Stimulated activated CD8-positive, alpha-beta memory T cell treated with anti-CD3 and anti-CD28 coated beads, Interleukin-2, amount 100 ng/mL, for 1 hour (primary cell): ENCODE measurements at places on chromosomes 12 and 14.

DNA sequence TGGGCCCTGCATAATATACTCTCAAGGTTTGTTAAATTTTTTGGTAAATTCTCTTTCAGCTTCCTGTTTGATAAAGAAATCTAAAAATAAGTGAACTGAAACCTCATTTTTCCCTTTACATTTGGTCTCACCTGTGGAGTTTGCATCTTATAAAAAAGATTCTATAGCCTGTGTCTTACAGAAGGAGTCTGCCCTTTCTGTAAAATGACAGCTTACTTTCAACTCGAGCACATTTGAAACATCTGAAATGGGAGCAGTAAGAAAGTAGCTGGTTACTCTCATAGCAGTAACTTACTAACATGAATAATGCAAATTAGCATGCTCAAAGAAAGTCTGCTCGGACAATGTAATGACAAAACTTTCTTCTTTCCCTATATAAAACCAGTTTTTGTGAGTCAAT, 155.8 kb downstream of the NELL2 start:
- DNase-seq, result no peak

DNA sequence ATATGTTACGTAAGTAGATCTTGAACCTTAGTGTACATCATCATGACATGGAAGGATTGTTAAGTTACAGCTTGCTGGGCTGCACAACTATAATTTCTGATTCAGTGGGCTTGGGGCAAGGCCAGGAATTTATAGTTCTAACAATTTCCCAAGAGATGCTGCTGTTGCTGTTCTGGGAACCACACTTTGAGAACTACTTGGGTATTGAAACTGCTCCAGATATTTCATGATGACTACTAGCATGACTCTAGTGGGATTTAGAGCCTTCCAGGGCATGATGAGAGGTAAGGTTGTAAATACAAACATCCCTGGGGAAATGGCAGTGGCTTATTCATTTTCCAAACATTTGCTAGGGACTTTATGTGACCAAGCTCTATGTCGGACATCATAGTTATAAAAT, 904.8 kb upstream of the SEL1L start:
- DNase-seq, result no peak

GRCh38 chr12:30990316-30990715, 63.8 kb downstream of the TSPAN11 start:
- DNase-seq, result no peak

- DNase-seq, result no peak
Measured at GRCh38 chr12:25241167-25242020, 9.3 kb downstream of the KRAS start.

- DNase-seq, result no peak
Measured at GRCh38 chr14:93789228-93790130, 1.2 kb upstream of the PRIMA1 start.

DNA sequence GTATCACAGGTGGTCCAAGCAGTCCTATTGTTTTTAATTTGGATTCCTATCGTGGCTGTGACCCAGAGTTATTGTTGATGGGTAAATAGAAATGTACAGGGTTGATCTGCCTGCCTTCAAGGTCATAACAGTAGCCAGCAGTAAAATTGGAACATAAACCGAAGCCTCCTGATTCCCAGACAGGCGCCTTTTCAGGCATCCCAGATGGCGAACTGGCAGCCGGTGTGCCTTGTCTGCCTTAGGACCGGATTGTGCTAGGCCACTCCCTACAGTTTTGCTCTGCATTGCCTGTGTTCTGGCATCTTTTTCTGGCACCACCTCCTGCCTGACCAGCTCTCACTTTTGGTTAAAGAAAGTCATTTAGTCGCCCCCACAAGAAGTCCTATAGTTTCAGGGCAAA, 22.2 kb downstream of the TMEM117 start:
- no peak for DNase-seq

- DNase-seq, result no peak
Measured at GRCh38 chr14:101707068-101707842, 54.3 kb upstream of the PPP2R5C start.

GRCh38 chr14:96090441-96091148, 51.4 kb downstream of the C14orf132 start:
- no peak for DNase-seq

DNA sequence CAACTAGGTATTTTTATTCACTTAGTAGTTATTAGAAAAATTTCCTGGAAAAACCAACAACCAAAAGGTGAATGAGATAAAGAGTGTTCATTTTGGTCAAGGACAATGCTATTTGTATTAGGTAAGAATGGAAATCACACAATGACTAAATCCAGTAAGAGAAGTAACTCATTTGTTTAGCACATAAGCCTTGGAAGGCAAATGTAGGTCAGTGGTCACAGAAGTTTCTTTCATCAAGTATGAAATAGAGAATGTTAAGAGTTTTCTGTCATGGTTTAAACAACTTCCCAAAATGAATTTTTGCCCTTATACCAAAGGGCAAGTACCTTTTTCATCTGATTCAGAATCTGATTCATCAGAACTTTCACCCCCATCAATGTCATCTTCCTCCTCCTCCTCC, 101.7 kb downstream of the KIF21A start:
- no peak for DNase-seq

- DNase-seq, result no peak
Measured at GRCh38 chr14:71749613-71750238, 182.5 kb upstream of the RGS6 start.

DNA sequence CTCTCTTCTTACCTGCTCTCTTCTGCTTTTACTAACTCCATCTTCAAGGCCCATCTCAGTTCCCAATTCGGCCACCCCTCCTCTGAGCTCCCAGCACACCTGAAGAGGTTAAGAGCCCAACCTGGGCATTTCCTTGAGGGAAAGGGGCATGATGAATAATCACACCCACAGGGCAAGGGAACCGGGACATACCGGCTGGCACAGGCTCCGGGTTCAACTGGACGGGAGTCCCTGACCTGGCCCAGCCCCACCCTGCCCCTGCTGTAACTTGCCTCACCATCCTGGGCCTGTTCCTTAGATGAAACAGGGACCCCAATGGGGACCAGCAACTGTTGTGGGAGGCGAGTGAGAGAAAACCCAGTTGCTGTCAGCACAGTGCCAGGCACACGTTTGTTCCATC, 8.5 kb downstream of the CCDC85C start:
- no peak for DNase-seq

DNA sequence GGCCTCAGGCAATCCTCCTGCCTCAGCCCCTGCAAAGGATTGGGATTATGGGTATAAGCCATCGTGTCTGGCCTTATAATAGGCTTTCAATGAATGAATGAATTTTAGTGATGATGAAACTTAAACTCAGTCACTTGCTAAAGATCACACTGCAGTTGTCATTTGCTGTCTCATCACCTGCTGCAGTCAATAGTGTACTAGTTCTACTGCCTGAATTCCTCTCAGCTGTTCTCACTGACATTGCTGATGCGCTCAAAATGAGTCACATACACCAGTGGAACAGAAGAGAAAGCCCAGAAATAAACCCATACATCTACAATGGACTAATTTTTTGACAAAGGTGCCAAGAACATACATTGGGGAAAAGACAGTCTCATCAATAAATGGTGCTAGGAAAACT, 5.6 kb upstream of the SYNJ2BP start:
- no peak for DNase-seq

DNA sequence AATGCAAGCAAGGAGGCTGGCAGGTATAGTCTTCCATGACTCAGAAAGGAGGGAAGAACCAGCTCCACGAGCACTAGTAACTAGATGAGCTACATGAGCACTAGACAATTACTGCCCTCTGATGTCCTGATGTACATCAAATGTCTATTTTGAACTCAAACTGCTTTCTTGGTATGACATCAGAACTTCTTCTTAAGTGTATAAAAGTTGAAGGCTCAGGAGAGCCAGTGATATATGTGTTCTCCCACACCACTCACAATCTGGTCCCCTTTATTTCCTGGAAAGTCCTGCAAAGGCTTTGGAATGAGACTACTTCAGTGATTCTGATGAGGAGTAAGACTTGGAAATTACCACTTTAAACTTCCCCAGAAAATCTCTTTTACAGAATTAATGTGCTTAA, 18.5 kb upstream of the DHRS7 start:
- DNase-seq, result no peak

DNA sequence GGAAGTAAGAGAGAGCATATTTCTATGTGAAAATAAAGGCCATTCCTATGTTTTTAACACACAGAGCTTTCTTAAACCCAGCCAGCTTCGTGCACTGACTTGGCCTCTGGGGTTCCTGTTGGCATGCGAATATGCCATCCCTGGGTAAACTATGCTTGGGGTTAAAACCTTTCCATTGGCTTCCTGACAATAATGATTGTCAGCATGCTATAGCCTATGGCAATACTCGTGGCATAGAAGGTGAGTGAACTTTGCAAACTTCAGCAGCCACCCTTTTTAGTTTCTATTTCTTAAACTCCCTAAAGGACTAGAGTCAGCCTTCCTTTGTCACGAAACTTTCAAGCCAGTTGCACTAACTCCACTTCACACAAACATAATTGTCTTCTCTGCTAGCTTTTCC, 148.4 kb upstream of the RGS6 start:
- no peak for DNase-seq

DNA sequence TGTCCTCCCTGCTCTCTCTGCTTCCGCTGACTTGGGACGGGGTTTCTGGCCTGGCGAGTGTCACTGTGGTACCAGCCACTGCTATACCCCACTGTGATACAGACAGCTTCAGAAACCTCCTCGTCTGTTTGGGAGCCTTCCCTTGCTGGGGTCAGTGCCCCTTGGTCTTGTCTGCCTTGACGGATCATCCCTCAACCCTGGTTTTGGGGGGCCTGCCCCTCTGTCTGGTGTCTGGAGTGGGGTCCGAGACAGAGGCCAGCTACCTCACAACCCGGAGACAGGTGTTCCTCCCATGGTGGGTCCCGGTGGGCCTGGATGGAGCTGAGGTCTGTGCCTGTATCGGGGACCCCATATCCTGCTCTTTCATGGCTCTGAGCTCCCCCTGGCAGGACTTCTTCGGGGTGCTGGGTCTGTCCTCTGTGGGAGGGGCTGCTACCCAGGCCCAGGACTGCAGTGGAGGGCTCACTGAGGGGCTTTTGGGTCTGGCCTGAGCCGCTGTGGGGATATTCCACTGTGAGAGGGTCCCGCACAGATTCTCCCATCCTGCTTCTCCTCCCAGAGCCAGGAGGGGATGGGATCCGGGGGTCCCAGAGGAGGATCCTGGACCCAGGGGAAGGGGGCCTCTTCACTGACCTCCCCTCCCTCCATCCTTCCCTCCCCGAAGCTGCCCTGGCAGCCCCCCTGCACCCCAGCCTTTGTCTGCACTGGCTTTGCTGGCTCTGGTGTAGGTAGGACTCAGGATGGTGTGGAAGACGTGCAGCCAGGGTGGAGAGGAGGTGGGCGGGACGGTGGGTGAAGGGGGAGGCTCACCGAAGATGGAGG, 365.5 kb downstream of the TMEM121 start:
- DNase-seq, result no peak

DNA sequence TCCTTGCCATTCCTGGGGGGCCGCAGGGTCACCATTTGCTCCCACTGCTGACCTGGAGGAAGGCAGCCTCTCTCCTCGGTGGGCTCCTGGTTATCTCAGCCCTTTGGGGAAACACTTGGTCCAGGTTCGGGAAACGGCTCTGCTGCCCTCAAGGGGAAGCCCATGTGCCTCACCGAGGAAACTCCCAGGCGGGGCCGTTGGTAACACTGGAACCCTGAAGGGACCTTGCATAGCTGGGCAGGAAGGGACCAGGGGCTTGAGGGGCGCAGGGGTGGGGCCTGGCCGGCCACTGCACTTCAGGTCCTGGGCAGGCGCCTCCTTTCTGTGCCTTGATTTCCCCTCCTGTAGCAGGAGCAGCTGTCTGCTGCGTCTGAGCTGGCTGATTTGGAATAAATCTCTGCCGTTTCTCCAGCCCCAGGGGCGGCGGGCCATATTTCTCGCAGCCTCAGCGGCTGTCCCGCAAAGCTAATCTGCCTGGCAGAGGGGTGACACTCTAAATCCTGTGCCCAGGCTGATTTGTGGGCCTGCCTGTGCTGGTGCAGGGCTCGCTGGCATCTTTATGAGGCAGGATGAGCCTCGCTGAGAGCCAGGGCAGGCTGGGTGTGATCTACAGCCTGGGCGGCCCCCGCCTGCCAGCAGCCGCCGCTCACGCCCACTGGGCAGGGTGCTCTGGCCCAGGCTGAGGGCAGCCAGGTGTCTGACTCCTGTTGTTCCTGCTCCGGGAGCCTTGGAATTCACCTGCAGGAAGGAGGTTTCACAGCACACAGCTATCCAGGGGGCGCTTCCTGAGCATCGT, 49.7 kb downstream of the KIF26A start:
- DNase-seq, result no peak

- no peak for DNase-seq
Measured at GRCh38 chr14:103859416-103860202, 12.2 kb upstream of the PPP1R13B start.

DNA sequence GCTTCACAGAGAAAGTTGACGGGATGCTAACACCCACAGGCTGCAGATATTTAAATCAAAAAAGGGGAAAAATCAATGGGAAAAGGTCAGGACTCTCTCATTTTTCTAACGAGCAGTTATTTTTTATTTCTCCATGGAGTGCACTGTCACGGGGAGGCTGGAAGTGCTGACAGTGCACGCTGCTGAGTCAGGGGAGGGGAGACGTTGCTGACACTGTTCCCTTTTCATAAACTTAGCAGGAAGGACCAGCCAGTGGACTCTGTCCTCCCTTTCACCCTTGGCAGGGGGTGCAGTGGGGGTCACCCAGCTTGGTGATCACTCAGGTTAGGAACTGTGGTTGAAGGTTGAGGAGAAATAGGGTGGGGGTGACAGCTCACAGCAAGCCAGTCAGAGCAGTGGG, 65.6 kb upstream of the FUT8 start:
- no peak for DNase-seq

GRCh38 chr12:104928036-104928745, 29.9 kb downstream of the SLC41A2 start:
- DNase-seq, result no peak

DNA sequence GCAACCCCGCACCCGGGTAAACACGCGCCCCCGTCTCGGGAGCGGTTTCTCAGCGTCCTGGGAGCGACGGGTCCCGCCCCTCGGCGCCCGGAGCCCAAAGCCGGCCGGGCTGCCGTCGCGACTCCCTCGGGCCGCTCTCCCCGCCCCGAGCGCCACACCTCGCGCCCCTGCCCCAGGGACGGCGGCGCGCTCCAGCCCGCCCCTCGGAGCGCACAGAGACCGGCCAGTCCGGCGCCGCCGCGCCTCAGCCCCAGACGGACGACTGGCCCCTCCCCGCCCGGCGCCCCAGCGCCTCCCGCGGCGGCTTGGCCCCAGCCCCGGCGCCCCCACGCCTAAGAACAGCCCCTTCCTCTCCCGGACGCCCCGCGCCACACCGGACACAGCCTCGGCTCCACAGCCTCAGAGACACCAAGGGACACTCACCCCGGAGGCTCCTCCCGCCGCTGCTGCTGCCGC, 411 bp downstream of the BTBD7 start:
- DNase-seq, result peak; percentile 5

- DNase-seq, result no peak
Measured at GRCh38 chr14:77024171-77024691, 4.3 kb downstream of the IRF2BPL start.
